NCI-H2227 treated with DMSO at 0.1 percent for 48 hours (cell line): ENCODE measurements at places on chromosomes 4 and X.
A peak's percentile ranks its signal among the peaks of the same experiment; 100 is the strongest.

DNA sequence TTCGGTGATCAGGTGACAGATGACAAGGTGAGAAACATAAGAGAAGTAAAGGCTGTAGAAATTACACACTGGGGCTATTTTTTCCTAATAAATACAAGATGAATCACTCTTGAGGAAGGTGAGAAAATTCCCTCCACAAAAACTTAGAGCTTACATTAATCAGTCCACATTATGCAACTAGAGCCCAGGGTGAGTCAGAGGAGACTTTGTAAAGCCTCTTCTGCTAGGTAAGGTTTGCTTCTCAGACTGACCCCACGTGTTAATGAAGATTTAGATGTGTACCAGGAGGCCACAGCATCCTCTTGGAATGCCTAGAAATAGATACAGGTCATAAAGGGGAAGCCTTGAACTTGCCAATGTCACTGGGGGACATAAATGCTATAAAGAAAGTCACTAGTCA is 396.0 kb upstream of the SMIM31 start:
- no peak for DNase-seq

DNA sequence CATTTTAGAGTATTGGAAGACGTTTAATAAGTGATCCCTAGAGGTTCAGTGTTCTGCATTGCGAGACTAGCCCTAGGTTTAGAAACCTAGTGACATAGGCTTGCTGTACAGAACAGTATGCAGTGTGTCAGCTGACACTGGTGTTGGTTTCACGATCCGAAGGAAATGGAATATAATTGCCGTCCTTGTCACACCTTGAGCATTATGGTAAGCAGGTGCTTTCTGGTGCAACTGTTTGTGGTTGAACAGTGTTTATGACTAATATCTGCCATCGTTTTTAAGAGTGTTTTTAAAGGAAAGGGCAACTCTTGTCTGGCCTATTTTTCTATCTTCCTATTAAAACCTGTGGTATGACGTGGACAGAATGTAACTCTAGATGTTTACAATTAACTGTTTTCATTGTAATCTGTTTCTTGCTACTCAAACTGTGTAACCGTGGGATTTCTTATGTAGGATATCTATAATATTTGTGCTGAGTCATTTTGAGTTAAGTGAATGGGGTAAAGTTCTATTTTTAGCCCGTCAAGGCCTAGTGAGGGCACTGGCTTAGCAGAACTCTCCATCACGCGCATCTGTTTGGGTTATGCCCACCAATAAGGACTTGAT is 53.8 kb upstream of the TBC1D14 start:
- DNase-seq, result peak; percentile 3

GRCh38 chr4:139300431-139301112 is 733 bp upstream of the NAA15 start:
- DNase-seq, result no peak

DNA sequence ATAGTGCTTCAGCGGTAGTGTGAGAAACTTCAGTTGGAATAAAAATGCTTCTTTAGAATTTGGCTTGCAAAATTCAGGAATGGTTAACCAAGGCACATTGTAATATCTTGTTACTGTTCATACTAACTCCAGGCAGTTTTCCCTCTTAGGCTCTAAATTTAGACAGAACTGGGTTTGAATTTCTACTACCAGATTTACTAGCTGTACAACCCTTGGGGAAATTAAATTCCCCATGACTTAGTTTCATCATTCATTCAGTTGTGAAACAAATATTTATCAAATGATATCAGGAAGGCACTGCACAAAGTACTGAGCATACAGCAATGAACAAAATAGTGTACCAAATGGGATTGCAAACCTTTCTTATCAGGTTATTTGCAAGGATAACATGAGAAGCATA is 135.0 kb upstream of the IL15 start:
- DNase-seq, result no peak

GRCh38 chr4:122517345-122517744 is 60.8 kb upstream of the IL2 start:
- DNase-seq, result no peak

- no peak for DNase-seq
Measured at GRCh38 chr4:117135634-117136354, 50.4 kb upstream of the TRAM1L1 start.

DNA sequence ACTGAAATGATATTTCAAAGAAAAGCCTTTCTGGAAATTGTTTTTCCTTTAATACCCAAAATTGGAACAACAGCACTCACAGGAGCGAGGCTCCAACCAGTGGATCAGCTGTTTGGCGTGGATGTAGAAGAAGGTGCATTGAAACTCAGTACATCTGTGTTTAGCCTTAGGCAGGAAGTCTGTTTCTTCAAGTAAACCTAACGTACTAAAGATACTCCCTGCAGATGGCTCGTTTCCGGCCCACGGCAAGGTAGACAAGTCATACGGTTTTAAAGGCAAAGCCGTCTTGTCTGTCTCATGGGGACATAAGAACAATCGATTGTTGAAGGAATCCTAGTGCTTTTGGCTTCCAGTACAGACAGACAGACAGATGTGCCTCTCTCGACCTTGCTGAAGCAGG is 50.0 kb upstream of the CLCN4 start:
- DNase-seq, result no peak

- DNase-seq, result no peak
Measured at GRCh38 chrX:43655151-43656004, 721 bp upstream of the MAOA start.

DNA sequence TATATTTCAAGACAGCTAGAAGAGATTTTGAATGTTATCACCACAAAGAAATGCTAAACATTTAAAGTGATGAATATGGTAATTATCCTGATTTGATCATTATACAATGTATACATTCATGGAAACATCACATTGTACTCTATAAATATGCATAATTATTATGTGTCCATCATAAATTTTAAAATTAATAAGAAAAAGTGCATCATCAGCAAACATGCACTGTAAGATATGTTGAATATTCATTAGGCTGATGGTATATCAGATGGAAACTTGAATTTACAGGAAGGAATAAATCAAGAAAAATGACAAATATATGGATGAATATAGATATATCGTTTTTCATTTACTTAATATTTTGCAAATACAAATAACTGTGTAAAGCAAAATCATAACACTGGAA is 812.1 kb upstream of the INTU start:
- DNase-seq, result no peak

DNA sequence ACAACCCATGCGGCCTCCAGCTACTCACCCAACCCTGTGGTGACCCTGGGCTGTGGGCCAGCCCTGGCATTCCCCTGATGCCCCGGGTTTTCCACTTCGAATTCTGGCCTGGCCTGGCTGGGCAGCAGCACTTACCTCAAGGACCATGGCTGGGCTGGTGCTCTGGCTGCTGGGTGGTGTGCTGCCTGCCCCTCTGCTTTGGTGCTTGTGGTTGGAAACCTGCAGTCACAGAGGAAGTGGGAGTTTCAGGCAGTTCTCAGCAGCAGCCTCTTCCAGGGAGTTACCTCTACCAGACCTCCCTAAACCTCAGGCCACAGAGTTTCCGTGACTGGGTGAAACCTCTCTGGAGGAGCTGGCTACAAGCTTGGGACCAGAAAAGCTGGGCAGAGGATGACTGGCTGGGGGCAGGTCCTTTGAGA is at the start of gene CXCR3:
Gene CXCR3 (minus strand): TSS at position 209 of the 419 bp plus-strand sequence. CDS start 62 bp downstream, at position 147.
- DNase-seq, result no peak

- no peak for DNase-seq
Measured at GRCh38 chr4:37381040-37381668, 136.6 kb downstream of the NWD2 start.

DNA sequence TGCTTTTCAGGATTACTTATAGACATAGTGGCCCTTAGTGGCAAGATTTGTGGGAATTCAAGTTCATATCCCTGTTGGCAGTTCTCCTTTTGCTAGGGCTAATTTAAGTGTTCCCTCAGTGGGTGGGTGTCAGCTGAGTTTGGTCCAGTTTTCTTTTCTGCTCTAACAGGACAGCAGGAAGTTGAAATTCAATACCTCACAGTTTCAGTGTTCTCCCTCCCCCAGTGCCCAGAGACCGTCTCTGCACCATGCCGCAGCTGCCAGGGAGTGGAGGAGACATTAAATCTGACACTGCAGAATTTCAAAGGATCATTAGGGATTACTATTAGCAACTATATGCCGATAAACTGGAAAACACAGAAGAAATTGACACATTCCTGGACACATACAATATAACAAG is 50.7 kb downstream of the UBE2NL start:
- no peak for DNase-seq

- no peak for DNase-seq
Measured at GRCh38 chr4:69875576-69875975, 15.6 kb upstream of the SULT1E1 start.

GRCh38 chr4:20395160-20395773 is 143.6 kb downstream of the SLIT2 start:
- DNase-seq, result peak; percentile 41

- DNase-seq, result no peak
Measured at GRCh38 chrX:38639730-38640129, 78.4 kb downstream of the TSPAN7 start.

- DNase-seq, result no peak
Measured at GRCh38 chrX:1717373-1717772, 102.5 kb downstream of the ASMT start.

- no peak for DNase-seq
Measured at GRCh38 chr4:175271010-175271630, 353.0 kb downstream of the ADAM29 start.

GRCh38 chrX:26653050-26653449 is 437.1 kb downstream of the MAGEB5 start:
- DNase-seq, result no peak

GRCh38 chrX:22652596-22652995 is 347.2 kb upstream of the DDX53 start:
- peak; percentile 81 for DNase-seq
